ENCODE measurements at places on chromosomes 2 and 18.

- no peak for DNase-seq
These were observed 341.7 kb downstream of the PIK3C3 start for GRCh38 chr18:42296723-42297122.

- no peak for DNase-seq
These were observed 227.8 kb downstream of the BCL2 start for GRCh38 chr18:63091671-63092364.

GRCh38 chr2:216222650-216223352 is 113.7 kb downstream of the XRCC5 start:
- DNase-seq: no peak

DNA sequence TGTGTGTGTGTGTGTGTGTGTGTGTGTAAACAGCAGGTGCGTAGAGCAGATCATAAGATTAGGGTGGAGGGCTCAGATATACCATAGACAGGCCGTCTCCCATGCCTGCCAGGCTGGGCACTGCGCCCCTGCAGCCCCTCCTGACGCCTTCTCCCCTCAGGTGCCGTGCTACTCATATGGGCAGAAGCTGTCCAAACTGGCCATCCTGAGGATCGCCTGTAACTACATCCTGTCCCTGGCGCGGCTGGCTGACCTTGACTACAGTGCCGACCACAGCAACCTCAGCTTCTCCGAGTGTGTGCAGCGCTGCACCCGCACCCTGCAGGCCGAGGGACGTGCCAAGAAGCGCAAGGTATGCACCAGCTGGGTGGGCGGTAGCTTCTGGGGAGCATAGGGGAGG is 10.0 kb downstream of the ATOH8 start:
- DNase-seq: no peak

- no peak for DNase-seq
These were observed 89.5 kb downstream of the CCDC102B start for GRCh38 chr18:68887410-68887809.

DNA sequence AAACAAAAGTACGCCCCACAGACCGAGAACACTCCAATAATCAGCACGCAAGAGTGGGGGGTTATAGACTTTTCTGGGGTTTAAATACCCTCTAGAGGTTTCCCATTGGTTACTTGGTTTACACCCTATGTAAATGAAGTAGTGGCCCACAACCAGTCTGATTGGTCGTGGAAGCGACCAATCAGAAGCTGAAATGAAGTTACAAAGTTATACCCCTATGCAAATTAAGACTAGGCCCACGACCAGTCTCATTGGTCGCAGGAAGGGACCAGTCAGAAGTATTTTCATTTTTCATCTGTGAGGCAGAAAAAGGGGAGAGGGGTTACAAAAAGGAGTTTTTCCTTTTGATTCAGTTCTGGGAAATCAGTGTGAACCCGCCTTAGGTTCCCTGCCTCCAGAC is 55.3 kb upstream of the YWHAQ start:
- DNase-seq: no peak

DNA sequence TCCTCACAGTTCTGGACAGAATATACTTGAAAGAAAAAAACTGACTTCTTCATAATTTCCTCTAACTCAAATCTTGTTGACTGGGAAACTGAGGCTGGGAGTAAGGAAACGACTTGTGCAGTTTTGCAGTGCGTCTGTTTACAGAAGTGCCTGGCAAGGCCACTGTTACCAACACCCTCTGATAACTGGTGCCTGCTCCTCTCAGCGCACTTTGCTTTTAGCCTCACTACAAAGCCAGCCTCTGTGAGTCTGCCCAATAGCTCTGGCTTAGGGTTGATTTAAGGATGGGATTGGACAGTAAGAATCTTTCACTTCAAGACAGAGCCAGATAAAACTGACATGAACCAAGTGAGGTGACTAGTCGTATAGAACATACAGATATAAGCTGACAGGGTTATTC is 410.8 kb downstream of the PTPRM start:
- DNase-seq: no peak

GRCh38 chr2:24511894-24512293 is 20.8 kb downstream of the NCOA1 start:
- no peak for DNase-seq

- no peak for DNase-seq
These were observed 239.3 kb upstream of the SP5 start for GRCh38 chr2:170475878-170476277.

- DNase-seq: no peak
These were observed 75.4 kb downstream of the CHN1 start for GRCh38 chr2:174929786-174930185.

DNA sequence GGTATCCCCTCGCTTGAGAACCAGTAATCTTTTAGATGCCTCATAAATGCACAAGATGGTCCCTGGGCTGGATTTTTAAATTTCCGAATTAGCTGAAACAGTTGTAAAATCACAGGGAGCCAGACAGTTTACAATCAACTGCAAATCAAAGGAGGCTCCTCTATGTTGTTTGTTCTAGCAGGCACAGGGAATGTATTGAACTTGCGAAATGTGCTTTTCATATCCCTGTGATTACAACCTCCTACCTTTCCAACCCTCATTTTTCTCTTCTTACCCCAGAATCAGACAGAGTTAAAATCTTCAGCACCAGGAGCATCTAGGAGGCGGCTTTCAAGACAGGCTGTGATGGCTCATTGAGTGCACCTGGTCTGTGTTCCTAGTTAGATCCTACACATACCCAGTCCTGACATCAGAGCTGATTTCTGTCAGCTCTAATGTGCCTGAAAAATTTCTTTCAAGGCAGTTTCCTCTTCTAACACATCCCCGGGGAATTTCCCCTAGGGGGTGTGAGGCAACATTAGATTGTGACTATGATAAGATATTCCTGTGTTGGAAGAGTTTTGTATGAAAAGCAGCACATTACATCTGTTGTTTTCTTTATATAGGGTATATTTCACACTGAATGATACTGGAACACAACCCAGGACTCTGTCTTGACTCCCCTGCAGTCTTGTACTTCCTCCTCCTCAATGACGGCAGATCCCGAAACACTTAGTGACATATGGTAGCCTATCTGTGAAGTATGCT is 17.9 kb upstream of the CAVIN2 start:
- DNase-seq: no peak

DNA sequence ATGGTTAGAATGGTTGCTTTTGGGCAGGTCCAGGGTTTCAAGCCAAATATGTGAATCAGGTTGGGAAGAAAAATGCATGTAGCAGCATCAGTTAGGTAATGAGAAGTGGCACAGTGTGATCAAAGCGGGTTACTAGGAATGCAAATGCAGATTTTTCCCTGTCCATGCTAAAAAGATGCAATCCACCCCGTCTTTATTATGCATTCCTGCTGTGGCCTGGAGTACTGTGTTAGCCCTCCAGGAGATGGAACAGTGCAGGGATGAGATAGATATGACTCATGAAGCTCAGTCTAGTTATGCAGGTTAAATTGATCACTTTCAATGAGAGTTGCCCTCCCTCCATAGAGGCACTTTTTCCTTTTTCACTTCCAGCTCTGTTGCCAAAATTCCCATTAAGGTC is 283.8 kb downstream of the CTNNA2 start:
- DNase-seq: no peak

GRCh38 chr18:11392292-11392691 is 217.1 kb upstream of the SLC35G4 start:
- DNase-seq: no peak

GRCh38 chr2:195313962-195314361 is 343.1 kb upstream of the SLC39A10 start:
- no peak for DNase-seq

DNA sequence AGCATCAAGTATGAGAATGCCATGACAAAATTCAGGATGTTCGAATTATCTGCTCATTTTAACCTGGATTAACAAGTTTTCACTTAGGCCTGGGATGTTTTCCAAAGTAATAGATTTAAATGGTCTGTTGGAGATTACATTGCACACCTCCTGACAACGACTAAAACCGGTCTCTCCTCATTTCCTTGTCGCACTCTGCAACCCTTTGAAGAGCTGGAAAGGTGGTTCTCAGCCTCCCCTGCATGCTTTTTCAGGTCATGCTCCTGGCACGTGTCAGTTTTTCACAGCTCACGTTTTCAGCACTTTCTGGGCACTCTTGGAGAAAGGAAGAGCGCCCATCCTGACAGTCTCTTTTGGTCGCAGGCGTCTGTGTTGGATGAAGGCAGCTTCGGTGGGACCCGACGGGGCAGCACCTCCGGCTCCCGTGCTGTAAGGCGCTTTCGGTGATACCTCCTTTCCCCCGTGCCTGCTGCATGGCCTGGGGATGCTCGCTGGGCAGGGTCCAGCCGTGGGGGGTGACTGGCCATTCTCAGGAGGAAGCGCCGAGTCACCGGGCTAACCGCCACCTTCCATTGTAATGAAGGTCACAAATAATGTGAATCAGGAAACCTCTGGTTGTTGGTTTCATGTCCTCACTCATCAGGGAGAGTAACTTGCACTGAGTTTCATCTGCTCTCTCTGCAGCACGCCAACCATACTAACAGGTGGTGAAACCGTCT is 63.5 kb upstream of the RBM44 start:
- no peak for DNase-seq

DNA sequence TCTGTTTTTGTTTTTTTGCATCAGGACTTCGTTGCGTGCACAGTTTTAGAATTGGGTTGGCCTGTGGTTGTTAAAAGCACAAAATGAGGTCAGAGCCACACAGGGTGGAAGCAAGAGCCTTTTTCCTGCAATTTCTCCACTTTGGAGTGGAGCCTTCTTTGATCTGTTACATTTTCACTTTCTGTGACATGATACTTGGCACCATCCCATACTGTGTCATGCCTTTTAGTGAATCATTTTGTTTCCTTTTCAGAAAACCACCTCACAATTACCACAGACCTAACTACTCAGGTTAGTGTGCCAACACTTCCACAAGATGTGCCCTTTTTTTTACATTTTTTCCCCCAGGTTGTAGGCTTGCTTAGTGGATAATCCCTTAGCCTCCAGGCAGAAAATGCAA is 32.5 kb downstream of the MERTK start:
- no peak for DNase-seq

- DNase-seq: no peak
These were observed 994 bp upstream of the LRATD1 start for GRCh38 chr2:14631406-14632040.

GRCh38 chr2:31813016-31813415 is 197.8 kb downstream of the MEMO1 start:
- DNase-seq: no peak

DNA sequence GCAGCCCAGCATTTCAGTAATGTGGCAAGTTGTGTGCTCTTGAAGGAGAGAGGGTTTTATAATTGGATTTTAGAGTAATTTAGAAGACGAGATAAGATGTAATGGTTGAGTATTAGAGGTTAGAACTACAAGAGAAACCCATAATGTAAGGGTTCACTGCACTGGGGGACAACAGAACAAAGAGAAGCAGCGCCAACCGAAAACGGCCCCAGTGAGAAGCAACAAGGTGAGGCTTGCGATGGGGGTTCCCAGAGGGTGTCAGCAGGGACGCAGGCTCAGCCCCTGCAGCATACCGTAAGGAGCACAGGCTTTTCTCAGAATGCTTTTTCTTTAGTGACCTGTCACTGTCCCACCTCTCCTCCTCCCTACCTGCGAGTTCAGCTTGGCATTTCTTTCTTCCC is 183.9 kb upstream of the ETAA1 start:
- DNase-seq: no peak

DNA sequence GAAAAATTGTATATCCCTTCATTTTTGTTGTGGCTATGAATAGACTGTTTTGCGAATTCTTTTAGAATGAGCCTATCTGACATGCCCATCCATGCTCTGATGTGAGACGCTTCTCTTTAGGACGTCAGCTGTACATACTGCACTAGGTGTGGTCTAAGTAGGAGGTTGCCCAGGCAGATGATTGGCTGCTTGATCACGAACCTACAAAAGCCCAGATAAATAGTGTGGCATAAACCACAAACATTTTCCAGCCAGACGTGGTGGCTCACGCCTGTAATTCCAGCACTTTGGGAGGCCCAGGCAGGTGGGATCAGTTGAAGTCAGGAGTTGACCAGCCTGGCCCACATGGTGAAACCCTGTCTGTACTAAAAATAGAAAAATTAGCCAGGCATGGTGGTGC is 251.8 kb downstream of the AGAP1 start:
- no peak for DNase-seq

DNA sequence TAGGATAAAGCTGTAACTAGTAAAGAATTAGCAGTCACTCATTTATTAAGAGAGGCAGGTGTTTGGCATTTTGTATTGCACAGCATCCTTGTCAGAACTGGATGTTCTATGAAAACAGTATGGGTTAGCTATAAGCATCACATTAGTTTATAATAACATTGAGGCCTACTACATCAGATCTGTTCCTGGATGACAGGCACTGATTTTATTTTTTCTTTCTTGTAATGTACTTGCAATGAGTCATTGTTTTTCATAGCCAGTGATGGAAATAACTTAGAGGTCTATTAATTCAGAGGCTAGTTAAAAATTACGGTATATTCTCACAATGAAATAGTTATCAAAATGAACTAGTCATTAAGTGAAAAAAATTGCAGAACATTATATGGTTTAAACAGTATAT is 13.0 kb upstream of the RMDN2 start:
- no peak for DNase-seq

- no peak for DNase-seq
These were observed 91.5 kb downstream of the TEX51 start for GRCh38 chr2:126990200-126990599.

DNA sequence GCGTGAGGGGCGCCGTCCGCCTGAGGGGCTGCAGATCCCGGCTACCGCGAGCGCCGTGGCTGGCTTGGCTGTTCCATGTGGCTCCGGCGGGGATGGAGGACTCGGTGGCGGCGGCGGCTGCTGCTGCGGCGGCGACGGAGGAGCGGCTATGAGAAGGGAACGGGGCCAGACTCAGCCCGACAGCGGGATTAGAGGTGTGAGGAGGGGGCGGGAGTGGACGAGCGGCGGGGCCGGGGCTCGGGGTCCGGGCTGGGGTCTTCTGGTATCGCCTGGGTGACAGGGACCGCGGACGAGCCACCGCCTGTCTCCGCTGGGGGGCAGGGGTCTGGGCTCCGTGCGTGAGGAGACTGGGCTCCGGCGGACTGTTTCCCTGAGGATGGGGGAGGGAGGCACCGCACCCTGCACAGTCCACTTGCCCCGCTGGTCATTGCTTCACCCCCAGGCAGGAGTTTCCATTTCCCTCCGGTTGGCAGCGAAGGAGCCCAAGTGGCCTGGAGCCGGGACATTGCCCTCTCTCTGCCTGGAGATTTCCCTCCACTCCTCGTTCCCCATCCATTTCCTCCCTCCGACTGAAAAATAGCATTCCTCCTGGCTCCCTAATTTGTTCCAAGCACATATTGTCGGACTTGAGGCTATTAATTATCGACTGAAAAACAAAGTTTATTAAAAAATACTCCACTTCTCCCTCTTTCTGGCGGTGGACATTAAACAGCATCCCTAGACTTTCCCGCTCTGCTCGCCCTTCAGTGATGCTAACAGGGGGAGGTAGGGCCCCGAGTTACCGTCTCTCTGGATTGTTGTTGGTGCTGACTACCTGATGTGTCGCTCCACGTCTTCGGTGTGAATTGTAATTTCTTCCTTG is 577 bp downstream of the EHBP1 start:
- no peak for DNase-seq

GRCh38 chr18:23232331-23232730 is 97.0 kb downstream of the CABLES1 start:
- DNase-seq: no peak

DNA sequence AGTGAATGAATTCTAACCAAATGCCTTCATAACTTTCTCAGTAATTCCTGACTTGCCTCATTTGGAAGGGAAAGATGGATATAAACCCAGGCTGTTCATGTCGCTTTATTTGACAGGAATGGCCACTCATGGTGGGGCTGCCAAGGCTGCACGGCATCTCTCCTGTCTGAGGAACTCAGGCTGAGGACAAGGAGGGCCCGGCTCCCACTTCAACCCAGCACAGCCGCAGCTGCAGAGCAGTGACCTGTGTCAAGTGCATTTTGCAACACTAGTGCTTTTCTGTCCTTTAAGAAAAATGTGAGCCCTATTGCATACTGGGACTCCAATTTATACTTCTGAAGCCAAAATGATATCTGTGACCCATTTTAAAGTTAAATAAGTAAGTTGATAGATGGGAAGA is 45.8 kb upstream of the GALR1 start:
- no peak for DNase-seq
